ENCODE measurements at places on chromosomes 6 and 20. TPM values are rescaled to one million over a fixed set of nuclear protein-coding genes. Genes with fewer than 3 reads are reported as not detected.
A peak's percentile ranks its signal among the peaks of the same experiment; 100 is the strongest.

GRCh38 chr6:2745246-2745645 lies 5.5 kb downstream of the MYLK4 start:
- no peak for DNase-seq

GRCh38 chr6:86712039-86712438 lies 225.3 kb upstream of the HTR1E start:
- DNase-seq, result no peak

PHACTR1 gene
- 0.25 TPM for total RNA-seq

RPL10A gene
- total RNA-seq, result 915 TPM

TBC1D7 gene
- 18.7 TPM for total RNA-seq

C20orf202 gene
- not detected for total RNA-seq

GRCh38 chr20:57346477-57346876 lies 4.6 kb upstream of the RAE1 start:
- peak; percentile 92 for DNase-seq

DNA sequence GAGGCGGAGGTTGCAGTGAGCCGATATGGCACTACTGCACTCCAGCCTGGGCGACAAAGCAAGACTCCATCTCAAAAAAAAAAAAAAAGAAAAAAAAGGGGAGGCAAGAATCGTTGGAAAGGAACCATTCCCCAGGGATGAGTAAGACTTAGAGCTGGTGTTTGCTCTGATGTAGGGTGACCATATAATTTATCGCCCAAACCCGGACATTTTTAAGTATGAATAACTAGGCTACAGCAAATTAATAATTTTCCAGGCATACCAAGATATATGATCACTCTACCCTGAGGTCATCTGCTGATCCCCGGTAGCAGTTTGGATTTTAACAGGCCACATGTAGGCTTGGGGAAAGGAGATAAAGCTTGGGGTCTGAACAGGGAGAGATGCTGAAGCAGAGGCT lies 260.9 kb downstream of the BTBD9 start:
- no peak for DNase-seq

DNA sequence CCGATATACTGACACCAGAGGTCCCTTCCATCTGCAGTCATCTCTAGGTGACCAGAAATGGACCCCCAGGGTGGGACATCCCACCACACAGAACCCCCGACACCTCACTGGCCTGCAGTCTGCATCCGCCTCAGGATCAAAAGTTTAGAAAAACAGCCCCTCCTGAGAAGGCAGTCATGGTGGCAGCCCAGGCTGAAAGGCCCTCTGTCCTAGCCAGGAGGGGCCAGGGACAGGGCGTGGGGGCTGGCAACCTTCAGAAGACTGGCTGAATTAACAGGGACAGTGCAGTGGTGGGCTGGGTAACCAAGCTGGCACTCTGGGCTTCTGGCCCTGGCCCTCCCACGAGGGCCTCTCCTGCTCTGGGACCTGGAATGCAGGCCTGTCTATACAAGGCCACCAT lies 34.3 kb upstream of the MDFI start:
- no peak for DNase-seq

NDRG3 gene
- total RNA-seq, result 19.8 TPM

- peak; percentile 57 for DNase-seq
These were observed 83.0 kb downstream of the SCAF8 start for GRCh38 chr6:154815938-154816820.

NRSN1 gene
- not detected for total RNA-seq

SLC22A2 gene
- not detected for total RNA-seq

DNA sequence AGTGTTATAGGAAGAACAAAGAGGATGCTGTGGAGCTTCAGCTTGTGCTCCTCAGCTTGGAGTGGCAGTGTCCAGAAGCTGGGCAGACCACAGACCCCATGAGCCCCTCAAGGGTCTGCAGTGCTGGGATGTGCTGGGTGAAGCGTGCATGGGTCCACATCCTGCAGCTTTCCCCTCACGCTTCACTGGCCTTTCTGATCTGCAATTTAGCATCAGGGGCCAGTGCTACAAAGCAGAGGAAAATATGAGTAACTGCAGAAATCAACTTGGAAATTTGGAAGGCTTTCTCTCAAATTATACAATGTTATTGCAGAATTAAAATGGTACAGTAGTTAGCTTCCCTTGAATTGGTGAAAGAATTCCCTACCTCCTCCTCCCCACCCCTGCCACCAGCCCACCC lies 10.1 kb downstream of the SLC17A4 start:
- DNase-seq, result no peak

MYL9 gene
- 172 TPM for total RNA-seq

KIF25 gene
- total RNA-seq, result not detected

DNA sequence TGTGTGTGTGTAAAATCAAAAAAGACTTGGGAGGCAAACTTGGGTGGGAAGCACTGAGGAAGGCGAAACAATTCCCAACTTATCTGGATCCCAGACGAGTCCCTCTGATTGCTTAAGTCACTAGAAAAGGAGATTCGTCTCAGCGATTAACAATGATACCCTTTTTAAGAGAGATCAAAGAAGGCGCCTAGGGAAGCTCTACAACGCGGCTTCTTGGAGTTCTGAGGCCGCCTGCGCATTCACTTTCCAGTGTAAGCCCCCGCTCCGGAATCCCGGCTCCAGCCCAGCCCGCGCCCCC lies 8.7 kb upstream of the TBX18 start:
- peak; percentile 45 for DNase-seq

FOXS1 gene
- total RNA-seq, result not detected

GSTA3 gene
- not detected for total RNA-seq

- peak; percentile 44 for DNase-seq
These were observed 34.6 kb downstream of the GCNT2 start for GRCh38 chr6:10555625-10556309.

TMEM244 gene
- total RNA-seq, result not detected

FAM83C gene
- total RNA-seq, result not detected

DNA sequence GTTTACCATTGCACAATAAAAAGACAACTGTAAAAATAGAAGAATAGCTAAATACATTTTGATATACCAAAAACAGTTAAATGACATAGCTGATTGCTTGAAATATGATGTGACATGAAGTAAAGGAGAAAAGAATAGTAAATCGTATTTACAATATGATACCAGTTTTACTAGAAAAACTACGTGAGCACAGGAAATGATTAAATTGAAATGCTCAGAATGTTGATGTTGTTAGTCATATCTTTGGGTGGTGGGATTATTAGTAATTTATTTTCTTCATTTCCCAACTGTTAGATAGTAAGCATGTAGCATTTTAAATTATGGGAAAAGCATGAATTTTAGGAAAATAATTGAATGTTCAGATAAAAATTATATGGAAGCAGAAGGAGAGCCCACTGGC lies 268.3 kb upstream of the TAB2 start:
- DNase-seq, result no peak

KIFC1 gene
- 14.5 TPM for total RNA-seq

- DNase-seq, result no peak
These were observed 742.1 kb downstream of the MAFB start for GRCh38 chr20:39946931-39947330.

FOXF2 gene
- total RNA-seq, result 5.1 TPM

RAET1G gene
- total RNA-seq, result 5.2 TPM

DNA sequence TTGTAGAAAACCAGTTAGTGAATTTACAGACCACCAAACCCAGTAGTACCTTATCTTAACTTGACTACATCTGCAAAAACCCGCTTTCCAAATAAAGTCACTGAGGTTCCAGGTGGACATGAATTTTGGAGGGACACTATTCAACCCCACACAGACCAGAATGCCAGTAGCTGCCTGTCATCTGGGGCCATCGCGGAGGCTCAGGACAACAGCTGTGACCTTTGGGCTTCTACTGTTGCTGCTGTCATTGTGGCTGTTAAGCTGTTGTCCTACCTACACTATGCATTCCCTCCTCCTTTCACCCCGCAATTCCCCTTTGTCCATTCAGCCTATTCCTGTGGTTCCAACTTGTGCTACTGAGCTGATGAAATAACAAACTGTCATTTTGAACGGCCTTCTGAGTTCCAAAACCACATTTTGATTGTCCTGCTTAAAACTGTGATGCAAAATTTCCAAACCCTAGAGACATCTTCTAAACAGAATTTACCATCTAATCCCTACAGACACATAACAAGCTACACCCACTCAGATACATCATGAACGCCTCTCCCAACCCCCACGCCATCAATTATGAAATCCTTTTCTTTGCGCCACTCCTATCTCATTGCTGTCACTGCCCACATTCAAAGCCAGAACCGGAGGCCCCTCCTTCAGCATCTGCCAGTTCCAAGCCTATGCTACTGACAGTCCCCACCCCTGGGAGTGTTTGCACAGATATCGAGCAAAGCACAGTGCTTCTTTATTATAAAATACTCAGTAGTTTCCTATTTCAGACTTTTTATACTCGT lies 125.0 kb downstream of the C6orf118 start:
- DNase-seq, result peak; percentile 72

- DNase-seq, result no peak
These were observed 406.1 kb downstream of the MAFB start for GRCh38 chr20:40282941-40283340.

SLC22A7 gene
- not detected for total RNA-seq

DNA sequence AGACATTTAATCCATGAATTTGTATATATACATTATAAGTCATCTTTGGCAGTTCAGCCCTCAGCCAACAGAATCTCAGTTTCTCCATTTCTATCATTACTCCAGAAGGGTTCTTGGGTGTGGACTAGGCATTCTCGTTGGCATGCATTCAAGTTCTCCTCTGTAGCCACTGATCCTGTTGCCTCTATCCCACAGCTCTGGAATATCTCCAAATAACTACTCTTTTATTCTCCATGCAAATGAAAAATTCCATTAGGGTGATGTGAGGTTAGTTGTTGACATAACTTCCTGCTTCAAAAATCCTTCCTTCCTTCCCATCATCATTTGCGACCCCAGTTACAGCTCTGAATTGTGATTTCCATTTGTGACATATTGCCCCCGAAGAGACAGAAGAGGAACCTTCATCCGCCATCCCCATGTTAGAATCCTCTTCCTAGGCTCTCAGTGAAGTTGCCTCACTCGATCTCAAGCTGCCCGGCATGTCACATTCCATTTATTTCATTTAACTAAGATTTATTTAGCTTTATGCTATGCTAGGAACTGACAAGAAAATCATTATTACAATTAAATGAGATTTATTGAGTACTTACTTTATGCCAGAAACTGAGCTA lies 93.7 kb upstream of the EDN1 start:
- DNase-seq, result peak; percentile 29

DNA sequence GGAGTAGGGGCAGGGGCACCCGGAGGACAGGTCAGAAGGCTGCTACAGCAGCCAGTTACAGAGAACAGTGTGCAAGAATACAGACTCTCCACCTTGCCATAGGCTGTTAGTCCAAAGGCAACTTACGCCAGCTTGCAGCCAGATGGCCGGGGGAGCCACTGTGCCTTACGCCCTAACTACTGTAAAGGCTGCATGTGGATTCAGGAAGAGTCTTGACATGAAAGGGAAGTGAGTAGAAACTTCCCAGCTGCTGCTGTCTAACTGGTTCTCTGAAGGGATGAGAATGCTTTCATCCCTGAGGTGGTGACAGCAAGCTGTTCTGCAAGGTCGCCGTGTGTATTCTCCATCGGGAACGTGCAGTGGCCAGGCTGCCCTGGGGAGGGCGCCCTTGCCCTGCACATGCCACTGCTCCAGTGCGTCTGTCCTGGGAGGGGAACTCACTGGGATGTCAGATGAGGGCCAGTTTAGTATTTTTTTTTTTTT lies 46.1 kb downstream of the LYRM4 start:
- peak; percentile 28 for DNase-seq

DUSP15 gene
- total RNA-seq, result not detected

- no peak for DNase-seq
These were observed 155.4 kb downstream of the ERMARD start for GRCh38 chr6:169906688-169907418.

- no peak for DNase-seq
These were observed 2.9 kb downstream of the SLC35B2 start for GRCh38 chr6:44254191-44255104.

PRSS16 gene
- total RNA-seq, result not detected

NKX2-4 gene
- not detected for total RNA-seq

PSORS1C2 gene
- not detected for total RNA-seq

- DNase-seq, result no peak
These were observed 11.1 kb upstream of the SERINC1 start for GRCh38 chr6:122482750-122483080.

- DNase-seq, result no peak
These were observed 624 bp downstream of the RBBP8NL start for GRCh38 chr20:62426699-62427131.

SLC17A1 gene
- total RNA-seq, result not detected

DNA sequence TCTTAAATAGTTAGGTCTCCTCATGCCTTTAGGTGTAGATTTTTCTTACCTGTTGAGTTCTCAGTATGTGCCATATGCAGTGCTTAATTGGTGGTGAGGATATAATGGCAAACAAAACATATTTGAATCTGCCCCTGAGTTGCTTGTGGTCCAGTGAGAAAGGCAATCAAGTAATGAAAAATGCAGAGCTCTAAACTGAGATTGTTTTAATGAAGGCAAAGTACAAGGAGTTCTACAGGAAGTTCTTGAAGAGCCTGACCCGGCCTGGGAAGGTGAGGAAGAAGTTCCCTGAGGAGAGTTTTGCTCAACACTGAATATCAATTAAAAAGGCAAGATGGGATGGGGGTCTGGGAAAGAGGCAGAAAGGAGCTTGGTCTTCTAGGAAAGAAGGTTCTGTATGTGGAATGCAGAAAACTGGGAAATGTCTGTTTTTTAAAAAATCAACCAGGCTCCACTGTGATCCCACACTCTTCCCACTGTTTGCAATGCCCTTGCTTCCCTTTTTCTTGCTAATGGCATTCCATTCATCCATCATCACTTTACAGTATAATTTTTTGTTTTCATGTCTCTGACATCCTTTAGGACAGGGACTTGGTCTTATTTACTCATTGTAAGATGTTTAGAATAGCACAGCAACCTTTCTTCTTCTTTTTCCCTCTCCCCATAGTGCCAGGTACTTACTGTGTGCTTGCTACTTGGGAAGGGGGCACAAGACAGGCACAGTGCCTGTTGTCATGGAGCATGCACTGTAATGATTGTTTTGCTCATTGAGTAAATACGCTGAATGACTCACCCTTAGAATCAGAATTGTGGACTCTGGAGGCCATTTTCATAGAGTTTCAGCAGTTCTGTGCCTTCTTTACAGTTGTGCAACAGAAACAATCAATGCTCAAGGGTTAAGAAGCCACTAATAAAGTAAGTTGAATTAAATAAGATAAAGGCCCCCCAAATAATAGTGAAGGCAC lies 64.3 kb downstream of the ANKS1A start:
- peak; percentile 80 for DNase-seq

DNA sequence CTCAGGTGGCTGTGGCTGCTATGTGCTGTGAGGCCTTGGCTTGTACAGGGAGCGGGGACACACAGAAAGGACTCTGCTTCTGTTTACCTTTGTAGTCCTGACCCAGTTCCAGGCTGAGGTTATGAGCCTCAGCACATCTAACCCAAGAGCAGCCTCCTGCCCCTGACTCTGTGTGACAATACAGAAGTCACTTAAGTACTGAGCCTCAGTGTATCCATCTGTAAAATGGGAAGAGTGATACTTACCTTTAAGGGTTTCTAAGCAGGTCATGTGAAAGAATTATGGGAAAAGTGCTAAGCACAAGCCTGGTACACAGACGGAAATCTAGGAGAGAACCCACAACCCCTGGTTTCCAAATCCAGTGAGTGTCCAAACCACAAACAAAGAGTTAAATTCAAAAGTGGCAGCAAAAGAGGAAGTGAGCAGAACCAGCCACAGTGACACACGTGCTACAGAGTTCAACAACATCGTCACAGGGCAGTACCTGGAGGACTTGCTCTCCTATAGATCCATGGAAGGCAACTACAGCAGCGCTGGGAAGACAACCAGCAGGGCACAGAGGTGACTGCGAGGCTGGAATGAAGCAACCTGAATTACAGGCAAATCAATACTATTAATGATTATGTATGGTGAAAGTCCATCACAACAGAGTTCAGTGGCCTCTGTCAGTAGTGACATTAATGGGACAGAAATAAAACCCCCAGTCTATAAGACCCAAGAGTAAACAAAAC lies 12.5 kb downstream of the TRIM26 start:
- DNase-seq, result no peak

TBP gene
- 13.4 TPM for total RNA-seq

All from GM23248 (cell line).